ENCODE measurements at places on chromosomes 1 and 21.

DNA sequence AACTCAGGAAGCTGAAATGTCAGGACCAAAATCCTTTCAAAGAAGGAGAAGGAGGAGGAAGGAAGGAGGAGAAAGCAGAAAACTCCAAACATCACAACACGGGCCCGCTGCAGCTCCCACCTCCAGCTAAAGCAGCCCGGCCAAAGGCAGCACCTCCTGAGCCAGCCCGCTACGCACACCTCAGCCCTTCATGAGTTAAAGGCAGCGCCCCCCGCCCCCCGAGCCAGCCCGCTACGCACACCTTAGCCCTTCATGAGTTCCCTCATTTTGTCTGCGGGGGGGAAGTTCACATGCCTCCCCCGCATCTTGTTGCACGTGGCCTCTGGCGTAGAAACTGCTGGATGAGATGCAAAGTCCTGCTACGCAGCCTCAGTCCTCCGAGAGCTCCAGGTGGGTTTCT is 90.7 kb upstream of the ARHGEF16 start:
- ATAC-seq, result no peak

DNA sequence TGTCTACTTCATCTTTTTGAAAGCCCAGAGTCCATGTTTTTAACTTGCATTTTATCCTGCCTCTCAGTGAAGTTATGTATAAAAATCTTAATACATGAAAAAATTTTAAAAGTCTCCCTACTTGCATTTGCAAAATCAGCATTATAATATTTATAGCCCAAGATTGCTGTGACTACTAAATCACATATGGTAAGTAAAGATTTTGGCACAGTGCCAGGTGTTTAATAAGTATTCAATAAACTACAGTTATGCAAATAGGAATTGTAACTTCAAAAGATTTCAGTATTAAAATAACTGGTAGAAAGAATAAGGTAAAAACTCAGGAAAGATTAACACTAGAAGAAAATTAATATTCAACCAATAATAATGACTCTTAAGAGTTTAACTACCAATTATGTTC is 641.7 kb downstream of the LRRIQ3 start:
- ATAC-seq, result no peak

GRCh38 chr1:170634293-170634692 is 29.6 kb upstream of the PRRX1 start:
- no peak for ATAC-seq

DNA sequence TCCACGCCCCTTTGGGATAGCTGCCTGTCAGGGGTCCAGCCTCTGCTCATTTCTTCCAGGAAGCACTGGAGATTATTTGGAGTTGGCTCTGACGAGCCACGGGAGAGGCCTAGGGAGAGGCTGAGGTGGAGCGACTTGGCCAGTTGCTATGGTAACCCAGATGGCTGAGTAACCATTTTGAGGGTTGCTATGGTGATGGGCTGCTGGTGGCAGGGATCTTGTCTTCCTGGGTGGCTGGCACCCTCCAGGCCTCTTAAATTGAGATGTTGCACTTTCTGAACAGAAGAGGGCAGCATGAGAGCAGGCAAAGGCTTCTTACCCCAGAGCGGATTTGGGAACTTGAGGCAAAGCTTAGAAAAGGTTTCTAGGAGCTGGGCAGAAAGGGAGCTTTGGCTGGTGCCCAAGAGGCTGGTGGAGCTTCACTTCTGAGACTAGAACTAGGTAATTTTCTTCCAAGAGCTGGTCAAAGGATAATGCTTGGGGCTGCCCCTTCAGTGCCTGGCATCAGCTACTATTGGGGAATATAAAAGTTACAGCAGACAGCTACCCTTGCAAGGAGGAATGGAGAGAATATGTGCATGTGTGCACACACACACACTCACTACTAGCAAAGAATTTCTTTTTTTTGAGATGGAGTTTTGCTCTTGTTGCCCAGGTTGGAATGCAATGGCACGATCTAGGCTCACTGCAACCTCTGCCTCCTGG is 72.5 kb downstream of the NDUFS5 start:
- peak; percentile 88 for ATAC-seq

DNA sequence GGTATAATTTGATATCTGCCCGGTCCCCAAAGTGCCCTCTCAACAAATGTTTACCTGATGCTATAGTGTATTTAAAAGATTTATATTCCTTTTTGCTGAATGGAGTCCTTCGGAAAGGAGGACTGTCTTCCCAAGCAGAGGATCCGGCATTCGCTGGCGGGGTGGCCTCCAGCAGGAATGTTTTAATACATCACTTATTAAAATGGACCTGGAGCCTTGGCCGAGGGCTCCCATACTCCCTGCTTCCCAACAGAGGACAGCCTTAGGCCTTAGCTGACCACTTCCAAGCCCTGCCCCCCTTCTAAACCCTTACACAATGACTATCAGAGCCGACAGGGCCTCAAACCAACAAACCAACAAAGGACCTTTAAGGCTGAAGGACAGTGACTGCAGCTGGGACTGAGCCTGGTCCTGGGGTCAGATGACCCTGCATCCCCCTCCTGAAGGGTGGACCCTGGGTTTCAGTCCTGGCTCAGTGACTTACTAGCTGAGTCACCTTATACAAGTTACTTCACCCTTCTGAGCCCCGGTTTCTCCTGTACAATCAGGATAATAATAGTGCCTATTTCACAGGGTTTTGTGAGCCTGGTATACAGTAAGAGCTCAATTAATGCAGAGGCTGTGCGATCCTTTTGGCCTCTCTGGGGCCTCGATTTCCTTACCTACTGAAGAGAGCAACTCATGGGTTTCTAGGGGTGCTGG is 5.6 kb downstream of the CAMK2N1 start:
- ATAC-seq, result no peak

GRCh38 chr21:36750576-36750959 is 51.7 kb downstream of the SIM2 start:
- no peak for ATAC-seq

DNA sequence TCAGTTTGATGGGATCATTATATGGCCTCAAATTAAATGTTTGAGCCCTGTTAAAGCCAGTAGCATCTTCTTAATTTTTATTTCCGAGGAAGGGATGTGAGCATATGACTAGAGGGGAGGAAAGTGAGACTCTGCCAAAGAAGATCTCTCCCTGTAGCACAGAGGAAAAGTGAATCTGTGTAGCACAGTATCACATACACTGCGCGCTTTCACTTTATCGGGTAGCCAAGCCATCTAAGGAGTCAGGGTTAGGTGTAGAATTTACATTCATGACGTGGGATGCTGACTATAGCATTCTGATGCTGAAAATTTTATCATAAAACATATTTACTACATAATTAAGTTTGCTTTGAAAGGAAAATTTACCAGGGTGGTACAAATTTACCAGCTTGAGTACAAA is 24.0 kb downstream of the LRRC8D start:
- ATAC-seq, result peak; percentile 36

- no peak for ATAC-seq
These were observed 127.8 kb upstream of the ESRRG start for GRCh38 chr1:216851073-216851472.

GRCh38 chr1:26733982-26734381 is 38.2 kb downstream of the ARID1A start:
- no peak for ATAC-seq

DNA sequence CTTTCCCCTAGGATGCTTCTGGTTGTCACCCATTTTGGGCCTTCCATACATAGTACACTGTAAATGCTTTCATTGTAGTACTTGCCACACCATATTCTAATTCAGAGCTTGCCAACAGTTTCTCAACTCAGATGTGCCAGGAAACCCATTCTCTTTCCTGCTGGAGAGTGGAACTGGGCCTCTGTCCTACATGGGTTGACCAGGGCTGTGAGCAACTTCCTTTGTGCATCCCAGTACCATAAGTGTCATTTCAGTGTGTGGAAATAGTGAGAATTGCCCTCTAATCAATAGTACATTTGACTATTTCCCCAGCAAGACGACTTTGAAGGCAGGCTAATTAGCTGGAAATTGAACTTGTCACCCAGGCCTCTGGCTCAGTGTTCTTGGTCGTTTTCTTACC is 74.8 kb downstream of the MTR start:
- ATAC-seq, result no peak

DNA sequence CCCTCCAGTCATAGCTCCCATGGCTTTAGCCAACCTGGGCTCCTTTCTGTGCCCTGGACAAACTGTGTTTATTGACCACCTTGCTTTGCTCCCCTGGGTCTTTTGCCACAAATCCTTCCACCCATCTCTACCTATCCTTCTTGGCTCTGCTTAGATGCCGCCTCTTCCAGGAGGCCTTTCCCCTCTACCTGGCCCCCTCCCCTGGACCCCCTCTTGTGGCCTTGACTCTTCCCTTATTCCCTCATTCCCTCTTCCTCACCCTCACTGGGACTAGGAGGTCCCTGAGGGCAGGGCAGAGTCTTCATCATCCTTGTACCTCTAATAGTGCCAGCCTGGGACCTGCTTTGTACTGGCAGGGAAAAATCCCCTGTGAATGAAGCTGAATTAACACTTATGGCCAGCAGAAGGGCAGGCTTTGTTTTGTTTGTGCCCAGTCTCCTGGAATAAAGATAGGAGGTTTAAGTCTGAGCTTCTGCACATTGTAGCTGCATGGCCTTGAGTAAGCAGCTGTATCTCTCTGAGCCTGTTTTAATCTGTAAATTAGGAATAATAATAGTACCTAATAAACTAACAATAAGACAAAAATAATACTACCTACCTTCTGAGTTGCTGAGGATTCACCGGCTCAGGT is 13.7 kb downstream of the PTPRU start:
- no peak for ATAC-seq

DNA sequence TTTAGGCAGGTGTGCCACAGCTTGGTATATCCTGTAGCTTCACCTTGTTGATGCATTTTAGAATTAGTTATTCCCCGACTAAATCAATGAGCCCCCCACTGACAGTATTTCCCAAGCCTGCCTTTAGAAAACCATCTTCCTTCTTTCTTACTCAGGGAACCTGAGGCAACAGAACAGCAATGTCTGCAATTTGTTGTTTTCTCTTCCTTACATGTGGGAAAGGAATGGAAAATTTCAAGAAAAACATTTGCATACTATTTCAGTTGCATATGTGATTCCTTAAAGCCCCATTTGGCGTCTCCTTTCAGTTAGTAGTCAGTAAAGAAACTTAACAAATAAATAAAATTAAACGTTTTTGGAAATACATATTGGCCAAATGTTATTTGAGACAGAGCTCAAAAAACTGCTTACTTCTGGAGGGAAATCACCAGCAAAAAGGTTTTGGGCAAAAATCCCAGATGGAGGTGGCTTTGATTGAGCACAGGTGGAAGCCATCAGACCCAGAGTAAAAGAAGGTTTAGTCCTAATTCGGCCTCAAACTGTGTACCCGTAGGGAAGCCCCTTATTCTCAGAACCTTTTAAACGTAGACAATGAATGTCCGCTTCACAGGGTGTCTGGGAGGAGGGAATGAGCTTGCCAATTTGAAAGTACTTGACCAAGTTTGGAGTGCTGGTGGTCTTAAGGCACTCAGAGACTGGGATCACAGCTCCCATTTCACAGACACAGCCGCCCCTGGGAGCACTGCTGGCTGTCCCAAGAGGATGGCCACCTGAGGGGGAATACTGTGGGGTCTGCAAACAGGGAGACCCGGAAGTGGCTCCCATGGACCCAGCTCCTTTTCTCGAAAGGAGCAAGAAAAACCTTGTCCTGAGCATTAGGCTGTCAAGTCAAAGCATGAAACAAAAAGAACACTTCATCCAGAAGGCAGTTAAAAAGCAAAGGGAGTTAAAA is 9.4 kb downstream of the LHX4 start:
- no peak for ATAC-seq

- no peak for ATAC-seq
These were observed 79.6 kb upstream of the AK4 start for GRCh38 chr1:65068202-65069010.

GRCh38 chr21:45011911-45012661 is 62.3 kb upstream of the ADARB1 start:
- ATAC-seq, result no peak

GRCh38 chr1:53220962-53221286 is 490 bp upstream of the CZIB start:
- ATAC-seq, result no peak

GRCh38 chr1:157734321-157734720 is 33.8 kb upstream of the FCRL3 start:
- ATAC-seq, result no peak

- no peak for ATAC-seq
These were observed 25.6 kb upstream of the KAZN start for GRCh38 chr1:14572861-14573260.

DNA sequence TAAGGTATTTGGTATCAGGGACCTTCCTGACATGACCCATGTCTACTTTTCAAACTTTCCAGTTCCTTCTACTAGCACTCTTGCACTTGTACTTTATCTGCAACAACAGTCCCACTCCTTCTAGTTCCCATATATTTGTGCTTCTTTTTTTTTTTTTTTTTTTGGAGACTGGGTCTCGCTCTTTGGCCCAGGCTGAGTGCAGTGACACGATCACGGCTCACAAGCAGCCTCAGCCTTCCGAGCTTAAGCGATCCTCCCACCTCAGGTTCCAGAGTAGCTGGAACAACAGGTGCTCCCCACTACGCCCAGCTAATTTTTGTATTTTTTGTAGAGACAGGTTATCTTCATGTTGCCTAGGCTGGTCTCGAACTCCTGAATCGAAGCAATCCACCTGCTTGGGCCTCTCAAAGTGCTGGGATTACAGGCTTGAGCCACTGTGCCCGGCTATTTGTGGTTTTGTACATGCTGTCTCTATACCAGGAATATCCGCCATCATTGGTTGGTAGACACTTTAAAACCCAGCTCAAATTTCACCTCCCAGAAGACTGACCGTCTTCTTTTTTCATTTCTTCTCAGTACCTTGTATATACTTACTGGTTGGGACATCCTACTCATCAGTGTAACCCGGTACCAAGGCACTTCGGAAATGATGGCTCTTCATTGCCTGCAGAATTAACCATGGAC is 1.1 kb downstream of the ZMYM1 start:
- ATAC-seq, result no peak

DNA sequence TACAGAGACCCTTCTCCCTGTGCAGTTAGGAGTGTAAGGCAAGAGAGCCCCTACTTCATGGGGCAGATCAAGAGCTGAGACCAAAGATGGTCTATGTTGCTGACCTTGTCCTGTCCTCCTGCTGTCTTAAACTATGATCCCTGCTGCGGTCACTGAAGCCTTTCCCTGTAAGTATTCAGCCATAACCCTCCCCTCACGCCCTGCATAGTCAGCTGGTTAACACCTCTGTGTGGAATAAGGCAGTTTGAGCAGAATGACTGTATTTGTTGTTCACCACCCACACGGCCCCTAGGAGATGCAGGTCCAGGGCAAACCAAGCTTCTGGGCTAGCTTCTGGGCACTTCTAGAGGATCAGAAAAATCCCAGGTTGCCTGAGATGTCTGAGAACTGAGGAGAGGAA is 356 bp downstream of the TSPAN1 start:
- no peak for ATAC-seq

- no peak for ATAC-seq
These were observed 14.6 kb upstream of the MUTYH start for GRCh38 chr1:45354838-45355237.

DNA sequence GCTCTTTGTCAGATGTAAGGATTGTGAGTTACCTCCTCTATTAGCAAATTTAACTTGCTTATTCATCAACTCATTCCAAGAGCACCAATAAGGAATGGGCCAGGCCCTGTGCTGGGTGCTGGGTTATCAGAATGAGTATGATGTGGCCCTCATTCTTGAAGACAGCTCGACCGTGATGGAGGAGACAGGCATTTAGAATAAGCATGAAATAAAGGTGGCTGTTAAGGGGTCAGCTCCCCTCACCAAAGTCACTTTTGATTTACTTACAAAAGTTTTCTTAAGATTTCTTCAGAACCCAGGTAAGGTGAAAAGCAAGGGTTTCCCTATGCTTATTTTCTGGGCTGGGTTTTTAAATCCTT is 15.3 kb upstream of the PADI1 start:
- no peak for ATAC-seq

- ATAC-seq, result peak; percentile 65
These were observed 38.9 kb downstream of the CCDC18 start for GRCh38 chr1:93219443-93219842.

GRCh38 chr1:243325305-243325890 is 69.6 kb downstream of the SDCCAG8 start:
- no peak for ATAC-seq
